ENCODE measurements at places on chromosomes 12 and 14. TPM values are rescaled to one million over a fixed set of nuclear protein-coding genes. Genes with fewer than 3 reads are reported as not detected.

DNA sequence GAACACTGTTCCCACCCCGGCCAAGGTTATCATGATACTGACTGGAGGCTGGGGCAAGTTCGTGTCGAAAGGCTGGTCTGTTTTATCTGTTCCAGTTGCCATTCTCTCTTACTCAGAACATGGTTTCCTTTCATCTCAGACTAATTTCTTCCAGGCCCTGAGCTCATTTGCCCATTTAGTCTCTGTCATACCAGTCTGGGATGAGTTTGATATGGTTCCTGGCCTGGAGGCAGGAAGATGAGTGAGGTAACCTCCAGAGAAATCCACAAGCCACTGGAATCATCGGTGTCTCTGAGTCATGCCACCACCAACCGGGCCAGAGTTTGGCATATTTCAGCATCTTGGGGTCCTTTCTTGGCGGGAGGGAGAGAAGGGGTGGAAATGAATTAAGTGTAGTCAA lies 114.7 kb downstream of the NTF3 start:
- peak; percentile 2 for DNase-seq

GRCh38 chr12:100899301-100899700 lies 104.7 kb downstream of the ANO4 start:
- DNase-seq: peak; percentile 11

- no peak for DNase-seq
Observed at GRCh38 chr12:57654042-57654441, 21.0 kb upstream of the B4GALNT1 start.

- DNase-seq: peak; percentile 4
Observed at GRCh38 chr14:104322531-104323366, 184.4 kb downstream of the KIF26A start.

- no peak for DNase-seq
Observed at GRCh38 chr14:59389936-59390335, 75.2 kb downstream of the GPR135 start.

DNA sequence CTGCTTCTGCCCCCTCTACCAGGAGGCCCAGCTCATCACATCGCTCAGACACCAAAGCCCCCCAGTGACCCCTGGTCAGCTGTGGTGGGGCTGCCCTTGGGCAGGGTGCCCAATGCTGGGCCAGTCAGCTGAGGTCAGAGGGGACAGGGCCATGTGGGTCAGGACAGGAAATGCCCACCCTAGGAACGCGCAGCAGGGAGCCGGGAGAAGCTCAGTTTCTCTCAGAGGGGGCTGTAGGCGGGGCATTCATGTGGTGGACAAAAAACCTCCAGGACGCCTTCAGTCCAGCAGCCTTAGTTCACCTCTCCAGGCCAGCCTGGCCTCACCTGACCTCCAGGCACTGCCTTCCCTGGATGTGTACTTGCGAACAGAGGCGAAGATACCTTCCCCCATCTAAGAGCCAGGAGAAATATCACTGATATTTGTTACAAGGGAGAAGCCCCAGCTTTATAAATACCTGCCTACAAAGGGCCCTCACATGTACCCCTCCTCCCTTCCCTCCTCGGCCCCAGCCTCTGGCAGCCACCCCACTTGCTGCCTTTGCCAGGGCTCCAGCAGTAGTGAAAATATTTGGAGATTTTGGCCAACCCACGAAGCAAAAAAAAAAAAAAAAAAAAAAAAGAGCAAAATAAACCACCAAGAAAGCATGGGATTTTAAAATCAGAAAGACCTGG lies 41.9 kb upstream of the PLEKHG6 start:
- DNase-seq: no peak

DNA sequence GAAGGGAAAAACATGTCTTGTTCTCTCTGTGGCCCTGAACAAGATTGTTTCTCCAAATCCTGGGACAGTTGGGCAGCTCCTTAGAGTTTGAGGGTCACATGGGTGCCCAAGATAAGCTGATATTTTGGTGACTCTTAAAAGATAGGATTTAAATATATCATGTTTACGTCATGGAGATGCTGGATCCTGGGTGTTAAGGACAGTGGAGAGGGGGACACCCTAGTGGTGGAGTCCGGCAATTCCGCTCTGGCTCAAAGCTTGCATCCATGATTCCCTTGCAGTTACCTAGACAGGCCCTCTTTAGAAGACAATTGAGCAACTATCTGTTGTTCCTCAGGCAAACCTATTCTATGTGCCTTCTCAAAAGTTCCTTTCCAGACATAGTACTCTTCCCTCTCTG lies 101.8 kb downstream of the CMKLR1 start:
- no peak for DNase-seq

The SERPINA1 gene
- 1.2 TPM for total RNA-seq

GRCh38 chr14:101025131-101025530 lies 121.6 kb upstream of the RTL1 start:
- no peak for DNase-seq

DNA sequence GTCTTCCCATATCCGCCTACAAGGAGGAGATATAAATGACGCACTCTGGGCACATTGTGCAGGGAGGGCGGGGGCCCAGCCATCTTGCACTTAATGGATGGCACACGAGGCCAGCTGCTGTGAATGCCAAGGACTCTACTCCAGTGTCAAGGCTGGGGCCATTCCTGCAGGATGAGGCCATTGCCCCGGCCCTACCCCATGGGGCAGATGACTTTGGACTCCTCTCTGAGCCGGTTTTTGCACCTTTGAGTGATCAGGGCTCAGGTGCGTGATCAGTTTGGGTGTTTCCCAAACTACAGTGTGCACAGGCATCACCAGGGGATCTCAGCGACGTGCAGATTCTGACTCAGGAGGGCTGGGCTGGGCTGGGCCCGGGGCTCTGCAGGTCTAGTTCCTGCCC lies 16.1 kb downstream of the MMAB start:
- DNase-seq: no peak
